ENCODE measurements at places on chromosomes 4 and X.

DNA sequence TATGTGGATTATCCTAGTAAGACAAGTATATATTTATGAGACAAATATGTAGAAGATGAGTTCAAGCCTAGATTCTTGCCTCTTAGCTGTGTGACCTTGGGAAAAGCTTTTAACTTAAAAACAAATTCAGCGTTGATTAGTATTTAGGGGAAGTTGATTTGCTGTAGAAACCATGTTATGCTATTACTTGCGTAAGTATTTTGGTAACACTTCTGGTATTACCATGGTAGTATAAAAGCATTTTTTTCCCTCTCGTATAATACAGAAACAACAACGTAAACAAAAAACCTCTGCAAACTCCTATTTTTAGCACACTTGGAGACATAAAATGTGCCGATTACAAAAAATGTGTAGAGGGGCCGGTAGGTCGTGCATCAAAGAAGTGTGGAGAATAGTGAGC, 33.2 kb downstream of the STAG2 start:
- DNase-seq, result no peak

GRCh38 chr4:3857269-3857926, 91.2 kb downstream of the ADRA2C start:
- DNase-seq, result no peak

DNA sequence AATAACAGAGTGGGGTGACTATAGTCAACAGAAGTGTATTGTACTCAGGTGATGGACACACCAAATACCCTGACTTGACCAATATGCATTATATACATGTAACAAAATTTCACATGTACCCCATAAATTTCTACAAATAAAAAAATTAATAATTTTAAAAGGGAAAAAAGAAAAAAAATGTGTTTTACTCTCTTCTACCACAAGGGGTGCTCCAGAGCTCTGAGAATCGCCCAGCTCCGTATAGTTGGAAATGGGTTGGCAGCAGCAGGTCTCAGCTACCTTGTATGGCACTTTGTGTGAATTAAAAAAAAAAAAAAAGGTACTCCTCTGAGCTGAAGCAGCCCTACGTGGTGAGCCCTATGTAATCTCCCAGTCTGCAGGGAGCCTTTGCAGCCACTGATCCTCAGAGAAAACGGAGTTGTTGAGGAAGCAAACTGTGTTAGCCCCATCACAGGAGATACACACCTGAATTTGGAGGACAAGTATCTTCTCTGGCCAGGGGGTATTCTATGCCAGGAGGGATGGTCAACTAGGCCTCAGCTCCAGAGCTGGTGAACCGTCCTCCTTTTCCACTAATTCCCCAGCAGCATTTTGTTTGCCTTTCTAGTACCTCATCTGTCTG, 17.2 kb upstream of the POLA1 start:
- no peak for DNase-seq

DNA sequence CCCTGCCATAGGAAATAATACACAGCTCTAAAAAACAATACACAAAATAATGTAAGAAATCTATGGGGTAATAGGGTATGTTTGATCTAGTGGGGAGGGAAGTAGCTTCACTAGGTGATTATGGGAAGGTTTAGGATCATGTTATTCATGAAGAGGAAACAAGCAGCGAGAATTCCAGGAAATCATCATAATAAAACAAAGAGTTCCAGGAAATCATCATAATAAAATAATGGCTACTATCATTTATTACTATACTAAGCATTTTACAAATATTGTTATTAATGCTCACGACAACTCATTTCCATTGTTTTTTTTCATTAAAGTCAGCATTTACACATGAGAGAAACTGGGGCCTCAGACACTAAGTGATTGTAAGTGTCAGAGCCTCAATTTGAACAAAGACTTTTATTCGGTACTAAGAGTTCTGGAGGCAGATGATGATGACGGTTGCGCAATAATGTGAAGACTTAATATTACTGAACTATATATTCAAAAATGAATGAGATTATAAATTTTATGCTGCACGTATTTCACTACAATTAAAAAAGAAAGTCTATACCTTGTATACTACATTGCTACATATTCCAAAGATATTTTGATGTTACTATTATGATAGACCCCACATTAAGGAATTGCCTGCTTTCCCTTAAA, 12.2 kb upstream of the CXCL8 start:
- no peak for DNase-seq

GRCh38 chr4:14916554-14917297, 85.6 kb upstream of the CPEB2 start:
- DNase-seq, result no peak

DNA sequence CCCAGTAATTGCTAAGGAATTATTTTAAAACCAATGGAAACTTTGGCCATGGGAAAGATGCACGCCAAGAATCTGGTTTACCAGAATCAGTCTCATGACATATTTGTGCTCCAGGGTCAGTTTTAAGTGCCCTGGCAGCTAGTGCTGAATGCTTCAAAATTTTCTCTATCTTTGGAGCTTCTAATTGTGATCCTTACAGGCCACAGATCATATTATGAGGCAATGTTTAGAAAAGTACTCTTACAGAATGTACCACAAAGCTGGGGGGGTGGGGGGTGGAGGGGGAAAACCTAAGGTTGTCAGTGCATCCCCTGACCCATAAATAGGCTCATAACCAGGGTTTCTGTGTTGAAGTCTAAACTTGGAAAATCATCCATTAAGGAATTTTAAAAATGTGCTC, 514.5 kb downstream of the INPP4B start:
- no peak for DNase-seq

DNA sequence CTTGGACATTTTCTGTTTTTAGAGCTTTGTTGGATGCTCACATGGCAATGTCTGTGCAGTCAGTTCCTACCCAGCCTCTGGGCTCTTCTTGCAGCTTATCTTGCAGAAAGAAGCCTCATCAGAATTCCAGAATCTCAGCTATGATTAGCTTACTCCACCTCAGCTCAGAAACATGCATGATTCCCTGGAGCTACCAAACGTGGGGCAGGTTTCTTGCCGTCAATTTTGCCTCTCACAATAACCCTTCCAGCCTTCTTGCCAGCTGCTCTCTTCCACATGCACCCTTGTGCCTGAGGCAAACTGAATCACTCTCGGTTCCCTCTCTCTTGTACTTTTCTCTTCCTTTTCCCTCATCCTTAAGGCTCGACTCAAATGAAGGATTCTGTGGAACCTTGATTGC, 141.4 kb downstream of the PTTG2 start:
- DNase-seq, result no peak

GRCh38 chr4:37434469-37434868, 189.9 kb downstream of the NWD2 start:
- DNase-seq, result no peak

DNA sequence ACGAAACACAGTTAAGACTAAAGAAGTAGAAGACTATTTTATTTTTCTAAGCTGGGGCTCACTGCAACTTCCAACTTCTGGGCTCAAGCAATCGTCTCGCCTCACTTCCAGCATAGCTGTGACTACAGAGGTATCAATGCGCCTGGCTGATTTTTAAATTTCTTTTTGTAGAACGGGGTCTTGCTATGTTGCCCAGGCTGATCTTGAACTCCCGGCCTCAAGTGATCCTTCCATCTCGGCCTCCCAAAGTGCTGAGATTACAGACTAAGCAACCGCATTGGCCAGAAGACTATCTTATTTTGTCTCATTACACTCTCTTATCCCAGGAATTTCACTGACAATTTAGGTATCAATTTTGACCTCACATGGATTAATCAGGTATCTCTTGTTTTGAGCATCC, 1.2 kb downstream of the LAMTOR3 start:
- no peak for DNase-seq

- no peak for DNase-seq
Observed at GRCh38 chr4:133524369-133524768, 375.3 kb downstream of the PCDH10 start.

GRCh38 chr4:138164208-138164607, 77.9 kb downstream of the SLC7A11 start:
- DNase-seq, result no peak

Data from stimulated activated CD4-positive, alpha-beta T cell treated with anti-CD3 and anti-CD28 coated beads, TNF-alpha, amount 100 ng/mL, for 4 hours (primary cell).